ENCODE measurements at places on chromosomes 11 and 22. TPM values are rescaled to one million over a fixed set of nuclear protein-coding genes. Genes with fewer than 3 reads are reported as not detected.

DNA sequence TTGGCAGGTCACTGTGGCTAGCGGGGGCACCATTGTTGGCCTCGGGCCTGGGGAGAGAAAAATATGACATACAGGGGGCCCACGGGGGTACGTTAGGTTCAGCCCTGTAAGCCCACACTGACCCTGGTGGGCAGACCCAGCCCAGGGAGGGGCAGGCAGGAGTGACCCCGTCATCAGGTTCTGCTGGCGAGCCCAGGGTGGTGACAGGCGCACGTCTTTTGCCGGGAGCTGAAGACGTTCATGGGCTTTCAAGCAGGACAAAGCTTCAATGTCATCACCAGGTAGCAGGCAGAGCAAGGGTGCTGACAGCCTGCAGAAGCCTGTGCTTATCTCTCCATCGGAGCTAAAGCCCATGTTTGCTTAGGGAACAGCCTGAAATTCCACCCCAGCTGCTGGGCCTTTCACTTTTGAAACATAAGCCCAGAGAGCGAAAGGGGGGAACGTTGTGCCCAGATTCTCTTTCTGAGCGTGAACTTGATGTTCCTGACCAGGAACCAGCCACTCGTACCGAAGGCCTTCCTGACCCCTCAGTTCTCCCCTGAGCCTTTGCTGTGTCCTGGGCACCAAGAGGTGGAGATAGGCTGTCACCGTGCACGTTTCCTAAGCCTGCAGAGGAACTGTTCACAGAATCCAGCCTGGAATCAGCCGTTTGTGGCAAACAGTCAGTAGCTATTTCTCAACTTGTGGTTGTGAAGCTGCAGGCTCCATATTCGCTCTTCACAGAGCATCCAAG, 74.0 kb upstream of the ATXN10 start:
- no peak for DNase-seq

DNA sequence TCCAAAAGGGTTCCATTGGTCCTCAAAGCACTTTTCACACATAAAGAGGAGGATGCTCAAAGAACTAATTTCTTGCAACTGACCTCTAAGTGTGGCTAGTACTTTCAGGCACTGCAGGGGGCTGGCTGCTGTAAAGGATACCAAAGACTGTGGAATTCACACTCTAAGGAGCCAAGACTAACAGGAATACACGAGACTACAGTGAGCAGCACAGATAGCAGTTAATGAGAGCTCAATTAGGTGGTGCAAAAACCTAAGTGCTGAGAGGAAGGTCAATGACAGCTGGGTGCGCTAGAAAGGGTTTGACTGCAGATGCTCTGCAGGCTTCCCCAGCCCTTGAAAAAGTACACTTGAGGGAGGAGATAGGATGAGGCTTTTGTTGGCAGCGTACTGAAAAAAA, 124.3 kb upstream of the NTM start:
- peak; percentile 90 for DNase-seq

Gene CCDC116
- total RNA-seq = 0.46 TPM

GRCh38 chr11:1559111-1559951, 12.7 kb downstream of the DUSP8 start:
- peak; percentile 82 for DNase-seq

Gene GPHA2
- not detected for total RNA-seq

Gene GRIA4
- 0.57 TPM for total RNA-seq

DNA sequence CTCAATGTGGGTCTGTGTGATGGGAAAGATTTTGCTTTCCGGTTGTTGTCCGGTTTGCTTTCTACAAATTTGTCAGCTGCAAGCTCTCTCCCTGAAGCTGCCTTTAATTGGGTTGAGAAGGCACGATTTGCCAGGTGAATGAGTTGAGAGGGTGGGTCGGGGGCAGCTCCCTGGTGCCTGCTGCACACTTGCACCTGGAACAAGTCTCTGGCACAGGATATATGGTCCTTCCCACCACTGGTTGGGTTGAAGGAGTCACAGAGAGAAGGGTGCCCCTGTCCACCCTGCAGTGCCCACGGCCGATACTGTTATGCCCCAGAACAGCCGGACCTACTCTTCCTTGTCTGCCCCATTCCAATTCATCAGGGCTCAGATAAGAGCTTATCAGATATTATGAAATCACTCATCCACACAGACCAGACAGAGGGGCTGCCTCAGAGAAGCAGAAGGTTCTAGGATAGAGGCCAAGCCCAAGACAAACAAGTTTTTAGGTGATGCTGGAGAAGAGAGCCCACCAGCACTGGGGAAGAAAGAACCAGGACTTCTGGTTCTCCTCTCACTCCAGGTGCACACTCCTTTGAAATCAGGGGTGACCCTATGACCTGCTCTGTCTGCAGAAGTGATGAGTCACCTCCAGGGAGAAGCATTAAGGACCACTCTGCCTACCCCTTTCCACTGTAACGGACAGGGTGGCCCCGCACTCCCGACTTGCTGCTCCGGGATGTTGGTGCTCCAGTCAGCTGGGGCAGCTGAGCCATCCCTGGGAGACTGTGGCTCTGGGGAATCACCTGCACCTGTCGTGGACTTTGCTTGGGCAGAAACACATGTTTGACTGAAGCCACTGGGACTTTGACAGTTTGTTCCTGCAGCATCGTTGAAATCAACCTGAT, 45.3 kb downstream of the RTL6 start:
- peak; percentile 29 for DNase-seq

DNA sequence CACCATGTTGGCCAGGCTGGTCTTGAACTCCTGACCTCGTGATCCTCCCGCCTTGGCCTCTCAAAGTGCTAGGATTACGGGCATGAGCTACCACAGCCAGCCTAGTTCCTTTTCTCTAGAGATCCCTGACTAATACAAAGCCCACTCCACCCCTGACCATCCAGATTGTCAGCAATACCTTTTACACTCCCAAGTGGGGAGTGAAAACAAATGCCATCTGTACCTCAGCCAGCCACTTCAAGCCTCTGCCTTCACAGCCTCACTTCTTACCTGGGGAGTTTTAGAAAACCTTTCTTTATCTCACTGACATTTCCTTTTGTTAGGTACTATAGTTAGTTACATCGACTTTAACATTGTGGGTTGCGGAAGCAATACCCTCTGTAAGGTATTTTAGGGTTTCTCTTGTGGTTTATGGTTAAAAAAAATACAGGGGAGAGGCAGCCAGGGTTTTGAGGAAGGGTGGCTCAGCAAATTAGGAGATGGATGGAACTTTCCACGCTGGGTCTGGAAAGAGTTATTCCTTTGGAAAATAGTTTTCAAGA, 8.9 kb downstream of the TOM1 start:
- no peak for DNase-seq

Gene RAPSN
- 0.61 TPM for total RNA-seq

Gene OR10D3
- 0.23 TPM for total RNA-seq

Gene SCO2
- 0.42 TPM for total RNA-seq

Gene MS4A6E
- total RNA-seq = not detected

DNA sequence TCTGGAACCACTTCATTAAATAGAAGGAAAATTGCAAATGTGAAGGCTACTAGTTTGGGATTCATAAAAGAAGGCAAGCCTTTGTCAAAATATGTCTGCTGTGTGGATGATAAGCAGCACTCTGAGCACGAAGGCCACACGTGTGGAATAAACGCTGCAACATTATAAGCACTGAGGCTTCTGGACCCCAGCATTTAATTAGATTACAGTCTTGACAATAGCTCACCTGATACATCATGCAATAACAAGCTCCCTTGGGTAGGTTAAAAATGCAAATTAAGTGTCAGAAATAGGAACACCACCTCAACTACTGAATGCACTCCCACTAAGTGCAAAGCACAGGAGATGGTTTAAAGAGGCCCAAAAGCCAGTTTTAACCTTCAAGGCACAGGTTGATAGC, 179.3 kb downstream of the LARGE1 start:
- no peak for DNase-seq

GRCh38 chr22:19173047-19174035, 5.2 kb downstream of the SLC25A1 start:
- no peak for DNase-seq

DNA sequence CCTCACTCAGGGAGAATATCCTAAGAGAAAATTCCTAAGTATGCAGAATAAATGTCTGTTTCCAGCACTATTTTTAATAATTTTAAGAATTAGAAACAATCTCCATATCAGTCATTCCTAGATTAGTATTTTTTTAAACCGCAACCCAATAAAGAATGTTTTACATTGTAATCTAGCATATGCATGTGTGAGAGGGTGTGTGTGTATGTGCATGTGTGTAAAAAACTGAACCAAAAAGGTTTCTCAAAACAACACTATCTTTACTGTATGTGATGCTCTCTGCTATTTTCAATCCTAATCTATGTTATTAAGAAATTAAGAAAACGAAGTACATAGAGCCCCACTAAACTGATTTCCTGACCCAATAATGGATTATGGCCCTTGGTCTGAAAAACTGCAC, 90.6 kb upstream of the AKIP1 start:
- no peak for DNase-seq

GRCh38 chr22:50536226-50536625, 6.4 kb upstream of the TYMP start:
- DNase-seq = no peak

Gene LDHAL6A
- not detected for total RNA-seq

- DNase-seq = no peak
These were observed 9.3 kb downstream of the NUP50 start for GRCh38 chr22:45172881-45173585.

DNA sequence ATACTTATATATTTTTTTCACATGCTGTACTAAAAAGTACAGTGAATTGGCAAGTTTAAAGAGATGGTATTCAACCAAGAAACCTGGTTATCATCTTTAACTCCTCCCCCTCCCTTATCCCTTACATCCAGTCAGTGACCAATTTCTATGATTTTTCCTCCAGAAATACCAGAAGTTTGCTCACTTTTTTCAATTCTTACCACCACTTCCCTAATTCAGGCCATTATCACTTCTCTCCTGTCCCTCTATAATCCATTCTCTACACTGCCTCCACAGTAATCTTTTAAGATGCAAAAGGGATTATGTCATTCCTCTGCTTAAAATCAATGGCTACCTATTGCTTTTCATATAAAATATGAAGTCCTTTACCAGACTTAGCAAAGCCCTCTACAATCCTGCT, 62.8 kb downstream of the CEP57 start:
- no peak for DNase-seq

GRCh38 chr11:66680966-66681645, 3.4 kb upstream of the RBM4B start:
- DNase-seq = no peak

Gene OR5D13
- total RNA-seq = not detected

GRCh38 chr11:18650859-18651557, 16.9 kb upstream of the SPTY2D1 start:
- peak; percentile 88 for DNase-seq

DNA sequence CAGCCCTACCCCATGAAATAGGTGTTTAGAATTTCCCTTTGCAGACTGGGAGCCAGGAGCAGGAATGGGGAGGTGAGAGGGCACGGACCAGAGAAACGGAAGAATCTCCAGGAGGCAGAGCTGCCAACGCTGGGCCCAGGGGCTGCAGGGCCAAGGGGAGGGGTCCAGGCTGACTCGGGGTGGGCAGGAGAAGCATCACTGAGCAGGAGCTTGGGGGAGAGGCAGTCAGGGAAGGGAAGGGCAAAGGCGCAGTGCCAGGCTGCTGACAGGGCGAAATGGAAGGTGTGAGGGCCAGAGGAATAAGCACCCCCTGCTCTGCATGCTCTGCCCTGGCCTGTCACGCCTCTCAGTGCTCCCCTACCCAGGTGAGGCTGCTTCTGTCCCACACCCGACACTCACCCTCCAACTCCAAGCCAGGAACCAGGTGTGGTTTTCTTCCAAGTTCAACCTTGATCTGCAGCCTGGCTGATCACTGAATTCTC, 14.5 kb downstream of the LRRC32 start:
- peak; percentile 48 for DNase-seq

- no peak for DNase-seq
These were observed 2269.3 kb upstream of the RAG2 start for GRCh38 chr11:38867338-38867737.

Gene APOBEC3B
- total RNA-seq = 3.9 TPM

Gene MPEG1
- not detected for total RNA-seq

DNA sequence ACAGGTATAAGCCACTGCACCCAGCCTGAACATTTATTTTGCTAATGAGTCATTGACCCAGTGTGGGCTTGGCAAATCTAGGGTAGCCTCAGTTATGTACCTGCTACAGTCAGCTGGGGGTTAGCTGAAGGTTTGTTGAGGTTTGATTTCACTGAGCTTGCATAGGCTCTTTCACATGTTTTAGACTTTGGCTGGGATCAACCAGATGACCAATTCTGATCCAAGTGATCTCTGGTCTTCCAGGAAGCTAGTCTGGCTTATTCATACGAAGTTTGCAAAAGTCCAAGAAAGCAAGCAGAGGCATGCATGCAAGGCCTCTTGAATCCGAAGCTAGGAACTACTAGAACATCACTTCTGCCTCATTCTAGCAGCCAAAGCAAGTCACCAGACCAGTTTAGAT, 21.0 kb downstream of the SERPING1 start:
- DNase-seq = no peak

- DNase-seq = no peak
These were observed at the start of gene KRTAP5-9 for GRCh38 chr11:71548120-71548519. TSS of gene KRTAP5-9 (plus strand) at chr11:71548420. CDS start at chr11:71548658, 238 bp downstream.

Measured in endodermal cell (in vitro differentiated cells).